Small intestine (tissue), 16 donors: ENCODE measurements at places on chromosomes 13 and 19.
A peak's percentile ranks its signal among the peaks of the same experiment; 100 is the strongest.

GRCh38 chr13:89465366-89465765 is 1794.2 kb downstream of the SLITRK5 start:
- DNase-seq = no peak

DNA sequence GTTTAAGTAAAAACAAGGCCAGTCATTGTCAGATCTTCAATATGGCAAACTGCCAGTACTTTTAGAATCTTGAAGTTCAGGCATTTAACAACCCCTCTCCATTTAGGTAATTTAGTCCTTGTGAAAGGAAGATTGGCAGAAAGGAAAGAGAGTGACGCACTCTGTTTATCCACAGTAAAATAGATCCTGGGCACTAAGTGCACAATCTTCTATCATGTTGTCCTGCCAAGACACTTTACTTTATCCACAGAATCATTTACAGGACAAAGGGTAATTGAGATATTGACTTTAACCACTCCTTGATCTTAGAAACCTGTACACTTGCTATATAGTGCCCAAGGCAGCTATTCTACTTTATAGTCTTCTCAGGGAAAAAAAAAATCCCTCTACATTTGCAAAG is 786.4 kb upstream of the SLITRK1 start:
- DNase-seq = peak; percentile 84

DNA sequence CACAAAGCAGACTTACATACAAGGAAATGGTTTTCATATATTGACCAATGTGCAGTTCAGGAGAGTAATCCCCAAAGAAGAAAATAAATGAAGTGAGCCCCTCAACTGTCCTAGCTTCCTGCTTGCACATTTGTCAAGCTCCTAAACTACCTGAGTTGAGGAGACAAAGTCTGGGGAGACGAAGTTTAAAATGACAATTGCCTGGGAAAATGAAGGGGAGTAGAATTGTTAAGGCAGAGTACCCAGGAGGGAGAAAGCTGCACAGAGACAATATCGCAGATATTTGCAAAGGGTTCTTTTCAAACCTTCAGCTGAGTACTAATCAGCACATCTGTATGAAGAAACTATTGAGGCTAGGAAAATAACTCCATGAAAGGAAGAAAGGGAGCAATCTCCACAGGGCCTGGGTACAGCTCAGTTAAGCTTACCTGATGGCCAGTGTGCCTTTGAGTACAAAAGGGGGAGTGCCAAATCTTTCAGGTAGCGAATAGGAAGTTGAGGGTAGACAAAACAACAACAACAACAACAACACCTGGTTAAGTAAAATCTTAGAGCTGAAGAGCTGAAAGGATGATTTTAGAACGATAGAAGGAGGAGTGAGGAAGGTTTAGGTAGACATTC is 1700.1 kb upstream of the PRR20A start:
- DNase-seq = no peak

DNA sequence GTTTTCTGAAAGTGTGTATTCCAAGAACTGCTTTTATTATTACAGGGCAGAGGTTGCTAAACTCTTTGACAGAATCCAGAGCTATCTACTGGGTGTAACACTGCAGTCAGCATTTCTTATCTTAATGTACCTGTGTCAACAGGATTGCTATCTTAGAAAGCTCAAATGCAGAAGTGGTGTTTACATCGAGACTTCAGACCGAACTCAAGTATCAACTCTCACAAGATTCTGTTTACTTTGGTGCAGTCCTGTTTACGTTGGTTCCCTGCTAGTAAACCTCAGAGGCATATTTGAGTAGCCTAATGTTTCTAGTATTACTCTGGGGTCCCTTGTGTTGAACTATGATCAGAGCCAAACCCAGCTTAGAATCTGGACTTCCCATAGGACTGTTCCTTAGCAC is 20.5 kb downstream of the SLC15A1 start:
- DNase-seq = peak; percentile 85

DNA sequence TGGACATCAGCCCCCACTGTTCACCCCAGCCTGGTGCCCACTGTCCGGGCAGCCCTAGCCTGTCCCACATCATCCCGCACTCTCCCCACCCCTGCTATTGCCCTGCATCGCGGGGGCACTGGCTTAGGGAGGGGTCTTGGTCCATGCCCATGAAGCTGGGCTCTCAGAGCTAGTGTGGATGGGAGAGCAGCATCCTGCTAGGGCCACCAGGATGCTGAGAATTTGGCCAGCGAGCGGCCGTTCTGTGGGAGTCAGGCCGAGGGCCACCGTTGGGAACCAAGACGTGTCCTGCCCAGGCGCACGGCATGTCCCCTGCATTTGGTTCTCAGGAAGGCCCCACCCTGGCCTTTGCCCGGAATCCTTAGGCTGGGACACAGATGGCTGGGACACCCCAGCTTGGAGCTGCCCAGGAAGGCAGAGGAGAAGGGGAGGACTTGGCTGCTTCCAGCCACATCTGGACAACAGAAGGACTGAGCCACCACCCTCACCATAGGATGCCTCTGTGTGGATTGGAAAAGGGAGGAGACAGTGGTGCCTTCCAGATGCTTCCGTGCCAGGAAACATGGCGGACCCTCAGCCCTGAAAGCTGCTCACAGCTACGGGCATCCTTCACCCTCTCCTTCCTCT is 14.6 kb downstream of the ADGRE5 start:
- DNase-seq = no peak

DNA sequence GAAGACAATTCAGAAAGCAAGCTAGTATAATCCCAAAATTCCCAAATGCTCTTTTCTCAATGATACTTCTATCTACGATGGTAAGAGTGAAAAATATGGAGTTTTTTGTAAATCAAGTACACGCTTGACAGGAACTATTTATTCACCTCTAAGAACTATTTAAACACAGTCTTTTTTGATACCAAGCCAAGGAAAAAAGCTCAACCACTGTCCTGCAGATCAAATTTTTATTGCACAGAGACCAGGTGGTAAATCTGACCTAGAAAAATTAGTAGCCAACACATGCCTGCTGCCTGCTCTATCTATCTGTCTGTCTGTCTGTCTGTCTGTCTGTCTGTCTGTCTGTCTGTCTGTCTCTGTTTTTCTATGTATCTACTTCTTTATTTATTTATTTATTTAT is 292.2 kb downstream of the MZT1 start:
- no peak for DNase-seq

DNA sequence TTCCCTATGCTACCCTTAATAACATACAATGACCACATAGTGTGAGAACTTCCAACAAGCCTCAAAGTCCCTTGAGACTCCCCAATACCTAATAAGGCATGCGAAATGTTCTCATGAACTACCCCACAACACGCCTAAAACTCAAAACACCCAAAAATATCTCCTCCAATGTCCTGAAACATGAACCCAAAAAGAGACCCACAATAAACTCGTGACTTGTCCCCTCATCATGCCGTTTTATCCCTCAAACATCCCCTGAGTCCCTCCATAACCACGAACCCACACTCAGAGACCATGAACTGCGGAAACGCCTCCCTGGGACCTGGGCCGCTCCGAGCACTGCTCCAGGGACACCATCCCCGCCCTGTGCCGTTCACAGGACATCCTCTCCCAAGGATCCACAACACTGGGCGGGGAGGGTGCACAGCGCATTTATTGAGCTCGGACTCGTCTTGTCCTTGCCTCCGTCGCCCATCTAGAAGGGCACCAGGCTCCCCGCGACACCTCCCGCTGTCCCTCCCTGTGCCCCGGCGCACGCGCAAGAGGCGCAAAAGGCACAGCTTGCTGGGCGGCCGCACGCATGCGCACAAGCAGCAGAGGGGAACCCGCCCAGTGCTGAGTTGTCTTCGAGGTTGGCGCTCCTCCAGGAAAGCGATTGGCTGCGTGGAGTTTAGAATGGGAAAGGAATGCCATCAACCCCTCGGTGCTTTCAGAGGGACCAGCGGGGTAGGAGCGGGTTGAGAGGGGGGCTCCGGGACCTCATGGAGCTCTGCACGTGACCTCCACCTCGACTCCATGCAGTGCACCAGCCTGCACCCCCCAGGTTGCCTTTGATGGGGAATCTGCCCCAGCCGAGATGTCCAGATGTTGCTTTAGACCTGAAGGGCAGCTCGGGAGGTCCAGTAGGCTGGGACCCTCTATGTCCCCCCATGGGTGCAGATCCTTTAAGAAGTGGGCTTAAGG is 8.8 kb downstream of the FXYD3 start:
- peak; percentile 96 for DNase-seq
